Right ventricle myocardium superior (tissue), 1 donor: ENCODE measurements at places on chromosomes 7 and 10. TPM values are rescaled to one million over a fixed set of nuclear protein-coding genes. Genes with fewer than 3 reads are reported as not detected.

GRCh38 chr10:26090026-26090425 lies 126.5 kb upstream of the GAD2 start:
- no peak for DNase-seq

Gene ZP3
- total RNA-seq: not detected

Gene AKR1D1
- total RNA-seq: not detected

DNA sequence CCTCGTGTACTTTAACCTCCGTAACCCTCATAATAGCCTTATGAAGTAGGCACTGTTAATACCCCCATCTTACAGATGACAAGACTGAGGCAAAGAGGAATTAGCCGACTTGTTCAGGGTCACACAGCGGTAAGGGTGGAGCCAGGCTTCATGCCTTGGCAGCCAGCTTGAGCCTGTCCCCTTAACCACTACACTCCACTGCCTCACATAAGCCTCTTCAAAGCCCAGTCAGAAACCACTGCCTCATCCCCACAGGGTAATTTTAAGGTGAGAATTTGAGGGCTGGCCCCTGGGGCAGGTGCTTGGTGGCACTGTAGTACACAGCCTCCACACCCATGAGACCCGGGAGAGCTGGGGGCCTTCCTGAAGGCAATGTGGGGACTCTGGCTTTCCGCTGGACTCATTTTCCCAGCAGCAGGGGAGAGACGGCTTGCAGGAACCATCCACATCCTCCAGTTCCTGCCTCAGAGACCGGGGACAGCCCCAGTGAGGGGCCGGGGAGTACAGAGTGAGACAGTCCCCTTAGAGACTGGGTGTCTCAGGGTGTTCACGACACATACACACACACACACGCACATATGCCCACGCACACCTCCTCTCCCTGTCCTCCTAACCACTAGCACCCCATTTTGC lies 7.6 kb upstream of the C10orf105 start:
- DNase-seq: no peak

Gene MUC12
- total RNA-seq: not detected

GRCh38 chr7:726854-727103 lies 280 bp downstream of the DNAAF5 start:
- no peak for DNase-seq

DNA sequence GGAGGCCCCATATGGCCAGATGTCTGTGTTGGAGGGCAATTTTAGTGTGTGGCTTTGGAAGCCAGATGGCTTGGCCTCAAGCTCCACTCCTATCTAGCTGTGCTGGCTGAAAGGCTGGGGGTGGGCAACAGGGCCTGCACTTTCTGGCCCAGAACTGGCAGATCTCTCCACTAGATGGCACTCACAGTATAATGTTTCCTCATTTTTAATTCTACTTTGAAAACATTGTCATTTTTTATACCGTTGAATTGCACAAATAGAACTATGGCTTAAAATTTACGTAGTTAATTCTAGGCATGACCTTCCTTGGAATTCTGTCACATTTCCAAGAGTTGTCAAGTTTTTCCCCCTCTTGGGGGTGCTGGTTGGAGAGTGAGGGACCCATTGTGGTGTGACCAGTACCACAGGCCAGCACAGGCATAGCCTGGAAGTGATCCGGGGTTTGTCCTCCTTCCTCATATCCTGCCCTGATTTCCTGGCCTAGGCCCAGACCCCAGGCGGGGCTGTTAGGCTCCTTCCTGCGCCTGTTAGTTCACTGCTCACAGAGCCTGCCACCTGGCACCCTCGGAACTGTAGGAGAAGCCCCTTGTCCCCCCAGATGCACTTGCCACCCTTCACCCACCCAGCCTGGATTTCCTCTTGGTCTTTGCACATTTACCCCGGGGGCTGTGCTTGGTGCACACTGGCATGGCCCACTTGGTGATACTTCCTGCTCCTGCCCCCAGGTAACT lies 52.8 kb downstream of the ARHGAP22 start:
- peak; percentile 59 for DNase-seq
